ACHN (cell line): ENCODE measurements at places on chromosomes 6 and 20.

DNA sequence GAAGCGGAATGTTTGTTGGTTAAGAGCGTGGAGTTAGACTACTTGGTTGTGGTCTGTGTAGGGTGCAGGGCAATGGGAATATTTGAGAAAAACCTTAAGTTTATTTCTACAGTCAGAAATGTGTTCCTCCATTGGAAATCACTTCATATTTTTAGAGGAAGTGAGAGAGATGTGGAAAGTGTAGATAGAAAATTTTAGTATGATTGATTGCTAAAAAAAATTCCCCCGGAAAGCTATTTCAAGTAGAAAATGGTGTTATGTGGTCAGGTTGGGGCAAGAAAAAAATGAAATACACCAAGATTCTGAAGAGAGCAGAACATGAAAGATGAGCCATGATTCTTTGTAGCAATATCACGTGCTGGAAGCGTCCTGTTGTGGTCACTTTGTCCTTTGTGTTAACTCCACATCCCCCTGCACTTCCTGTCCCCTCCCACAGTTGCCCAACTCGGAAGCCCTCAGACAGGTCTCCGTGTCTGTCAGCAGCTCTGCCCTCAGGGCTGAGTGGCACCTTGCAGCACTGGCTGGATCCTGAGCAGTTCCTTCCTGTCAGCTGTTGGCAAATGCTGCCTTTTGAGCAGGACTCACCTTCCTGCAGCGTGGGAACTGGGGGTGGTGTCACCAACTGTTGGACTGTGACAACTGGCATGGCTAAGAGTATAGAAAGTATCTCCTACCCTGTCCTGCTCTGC, 137.5 kb upstream of the SLC24A3 start:
- no peak for DNase-seq

DNA sequence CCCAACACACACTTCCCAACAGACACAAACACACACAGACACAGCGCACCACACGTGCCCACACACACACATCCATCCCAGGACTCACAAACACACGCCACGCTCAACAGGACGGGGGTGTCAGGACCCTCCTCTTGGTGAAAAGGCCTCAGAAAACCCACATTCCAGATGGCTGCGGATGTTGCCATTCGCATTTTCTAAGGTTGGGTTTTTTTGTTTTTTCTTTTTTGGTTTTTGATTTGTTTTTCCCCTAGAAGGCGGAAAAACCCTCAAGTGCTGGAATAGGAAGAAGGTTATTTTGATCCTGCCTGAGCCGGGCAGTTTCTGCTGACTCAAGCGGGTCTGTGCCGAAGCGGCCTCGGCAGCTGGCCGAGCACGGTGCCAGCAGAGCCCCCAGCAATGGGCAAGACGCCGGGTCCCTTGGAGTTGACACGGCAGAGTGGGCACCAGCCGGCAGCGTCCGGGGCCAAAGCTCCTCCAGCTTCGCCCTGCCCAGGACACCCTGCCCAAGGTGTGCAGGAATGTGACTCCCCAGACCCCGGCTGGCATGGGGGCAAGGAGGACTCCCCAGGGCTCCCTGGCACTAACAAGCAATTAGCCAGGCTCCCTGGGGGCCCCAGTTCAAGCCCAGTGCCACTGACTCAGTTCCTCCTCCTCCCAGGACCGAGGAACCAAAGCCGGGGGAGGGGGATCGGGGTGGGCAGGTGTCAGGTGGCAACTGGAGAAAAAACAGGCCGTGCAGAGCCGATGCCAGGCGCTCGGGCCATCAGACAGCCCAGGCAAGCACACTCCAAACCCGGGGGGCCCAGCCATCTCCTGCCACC, 40.9 kb upstream of the ZBP1 start:
- DNase-seq, result no peak

- DNase-seq, result peak; percentile 68
Measured at GRCh38 chr20:36105711-36106226, 48.8 kb upstream of the EPB41L1 start.

- peak; percentile 77 for DNase-seq
Measured at GRCh38 chr6:32113386-32114352, 4.5 kb upstream of the TNXB start.

DNA sequence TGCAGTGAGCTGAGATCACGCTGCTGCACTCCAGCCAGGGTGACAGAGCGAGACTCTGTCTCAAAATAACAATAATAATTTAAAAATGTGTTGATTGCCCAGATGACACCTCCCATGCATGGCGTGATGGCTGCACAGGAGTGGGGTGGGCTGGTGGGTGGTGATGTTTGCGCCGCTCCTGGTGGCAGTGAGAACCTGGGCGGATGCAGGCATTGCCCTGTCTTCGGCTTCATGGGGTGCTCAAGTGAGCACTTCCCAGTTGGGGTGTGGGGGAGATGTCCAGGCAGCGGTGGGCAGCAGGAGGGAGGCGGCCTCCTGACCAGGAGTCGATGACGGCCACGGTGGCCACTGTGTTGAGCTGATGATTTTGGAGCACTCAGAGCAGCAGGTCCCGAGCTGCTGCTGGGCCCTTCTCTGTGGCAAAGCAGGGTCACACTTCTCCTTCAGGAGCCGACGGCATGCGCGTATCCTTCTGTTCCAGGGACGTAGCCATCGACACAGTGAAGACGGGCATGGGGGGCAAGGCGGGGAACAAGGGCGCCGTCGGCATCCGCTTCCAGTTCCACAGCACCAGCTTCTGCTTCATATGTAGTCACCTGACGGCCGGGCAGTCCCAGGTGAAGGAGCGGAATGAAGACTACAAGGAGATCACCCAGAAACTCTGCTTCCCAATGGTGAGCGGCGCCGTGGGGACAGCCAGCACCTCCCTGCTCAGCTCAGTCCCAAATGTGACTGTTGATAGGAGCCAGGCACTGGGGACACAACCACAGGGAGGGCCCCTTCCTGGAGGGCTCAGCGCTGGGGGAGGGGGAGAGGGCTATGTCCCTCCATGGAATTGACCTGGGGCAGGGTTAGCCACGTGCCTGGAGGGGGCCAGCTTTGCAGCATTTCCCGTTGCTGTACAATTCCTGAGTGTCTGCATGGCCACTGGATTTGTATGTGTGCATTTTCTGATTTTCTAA, 89.7 kb downstream of the SYNJ2 start:
- DNase-seq, result no peak

DNA sequence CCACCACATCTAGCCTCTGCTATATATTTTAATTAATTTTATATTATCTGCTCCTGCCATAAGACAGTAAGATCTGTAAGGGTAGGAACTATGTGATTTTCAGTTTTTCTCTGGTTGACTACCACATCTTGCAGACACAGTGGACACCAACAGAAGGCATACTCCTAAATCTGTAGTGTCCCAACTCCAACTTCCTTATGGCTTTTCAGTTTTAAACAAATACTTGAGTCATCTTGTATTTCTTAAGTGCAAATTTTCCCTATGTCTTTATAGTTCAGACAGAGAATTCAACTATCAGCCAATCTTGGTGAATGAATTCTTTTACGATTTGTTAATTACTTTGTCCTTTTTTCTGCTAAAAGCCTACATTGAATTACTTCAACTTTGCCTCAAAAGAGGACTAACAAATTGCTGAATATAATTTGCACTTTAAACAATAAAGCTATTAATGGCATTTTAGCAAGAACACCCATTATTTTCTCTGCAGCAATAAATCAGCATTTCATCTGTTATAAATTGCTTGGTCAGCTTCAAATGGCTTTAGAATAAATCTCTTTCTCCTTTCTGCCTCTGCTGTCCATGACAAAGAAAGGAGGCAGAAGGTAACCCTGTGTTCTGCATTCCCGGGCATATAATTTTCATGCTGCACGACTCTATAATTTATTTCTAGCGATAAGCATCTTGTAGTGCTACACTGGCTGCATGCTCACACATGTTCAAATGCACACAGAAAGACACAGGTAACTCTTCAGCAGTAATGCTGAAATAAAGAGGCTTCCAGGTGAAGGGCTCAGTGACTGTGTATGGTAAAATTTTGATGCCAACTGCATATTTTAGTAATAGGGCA, 144.8 kb downstream of the BACH2 start:
- DNase-seq, result no peak

DNA sequence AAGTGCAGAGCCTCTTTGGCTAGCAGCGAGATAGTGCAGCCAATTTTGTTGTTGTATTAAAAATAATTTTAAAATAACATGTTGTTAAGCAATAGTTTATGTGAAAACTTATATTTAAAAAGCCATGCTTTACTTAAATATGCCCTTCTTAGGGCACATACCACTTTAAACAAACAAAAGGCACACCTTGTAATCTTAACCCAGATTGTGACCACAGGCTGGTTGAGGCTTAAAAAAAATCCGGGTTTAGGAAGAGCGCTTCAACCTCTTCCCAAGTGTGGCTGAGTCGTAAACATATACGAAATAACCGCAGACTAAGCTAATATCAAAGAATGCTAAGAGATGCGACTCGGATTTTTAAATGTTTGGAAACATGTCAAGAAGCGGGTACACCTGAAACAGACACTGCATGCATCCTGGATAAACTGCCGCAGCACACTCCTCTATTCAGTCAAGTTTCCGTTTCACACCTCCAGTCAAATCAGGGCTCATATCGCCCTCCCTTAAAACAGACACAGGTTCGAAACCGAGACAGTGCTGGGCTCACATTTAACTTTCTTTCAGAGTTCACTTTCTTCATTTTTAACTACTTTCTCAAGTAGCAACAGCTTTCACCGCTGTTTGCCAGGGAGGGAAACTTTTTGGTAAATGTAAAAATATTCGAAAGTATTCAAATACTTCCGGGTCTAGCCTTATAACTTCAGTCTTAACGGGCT, 1.5 kb downstream of the DEK start:
- DNase-seq, result peak; percentile 19

- no peak for DNase-seq
Measured at GRCh38 chr6:111899531-111899930, 26.3 kb upstream of the FYN start.

- no peak for DNase-seq
Measured at GRCh38 chr6:31767096-31767645, 4.7 kb downstream of the SAPCD1 start.

- DNase-seq, result no peak
Measured at GRCh38 chr6:4129446-4129845, 5.9 kb downstream of the ECI2 start.

GRCh38 chr6:108598305-108598863, 37.7 kb downstream of the FOXO3 start:
- no peak for DNase-seq

- no peak for DNase-seq
Measured at GRCh38 chr6:33052627-33053026, 20.8 kb downstream of the HLA-DPA1 start.

DNA sequence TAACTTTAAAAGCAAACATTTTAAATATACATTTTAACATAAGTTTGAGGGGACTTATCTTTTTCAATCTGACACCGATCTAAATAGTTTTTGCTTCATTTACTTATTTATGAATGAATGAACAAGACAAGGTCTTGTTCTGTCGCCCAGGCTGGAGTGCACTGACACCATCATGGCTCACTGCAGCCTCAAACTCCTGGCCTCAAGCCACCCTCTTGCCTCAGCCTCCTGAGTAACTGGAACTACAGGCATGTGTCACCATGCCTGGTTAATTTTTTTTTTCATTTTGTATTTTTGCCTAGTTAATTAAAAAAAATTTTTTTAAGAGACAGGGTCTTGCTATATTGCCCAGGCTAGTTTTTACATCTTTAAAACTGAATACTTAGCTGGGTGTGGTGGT, 25.4 kb downstream of the FBXO9 start:
- no peak for DNase-seq

- DNase-seq, result no peak
Measured at GRCh38 chr6:56961151-56961550, 6.2 kb downstream of the BEND6 start.

DNA sequence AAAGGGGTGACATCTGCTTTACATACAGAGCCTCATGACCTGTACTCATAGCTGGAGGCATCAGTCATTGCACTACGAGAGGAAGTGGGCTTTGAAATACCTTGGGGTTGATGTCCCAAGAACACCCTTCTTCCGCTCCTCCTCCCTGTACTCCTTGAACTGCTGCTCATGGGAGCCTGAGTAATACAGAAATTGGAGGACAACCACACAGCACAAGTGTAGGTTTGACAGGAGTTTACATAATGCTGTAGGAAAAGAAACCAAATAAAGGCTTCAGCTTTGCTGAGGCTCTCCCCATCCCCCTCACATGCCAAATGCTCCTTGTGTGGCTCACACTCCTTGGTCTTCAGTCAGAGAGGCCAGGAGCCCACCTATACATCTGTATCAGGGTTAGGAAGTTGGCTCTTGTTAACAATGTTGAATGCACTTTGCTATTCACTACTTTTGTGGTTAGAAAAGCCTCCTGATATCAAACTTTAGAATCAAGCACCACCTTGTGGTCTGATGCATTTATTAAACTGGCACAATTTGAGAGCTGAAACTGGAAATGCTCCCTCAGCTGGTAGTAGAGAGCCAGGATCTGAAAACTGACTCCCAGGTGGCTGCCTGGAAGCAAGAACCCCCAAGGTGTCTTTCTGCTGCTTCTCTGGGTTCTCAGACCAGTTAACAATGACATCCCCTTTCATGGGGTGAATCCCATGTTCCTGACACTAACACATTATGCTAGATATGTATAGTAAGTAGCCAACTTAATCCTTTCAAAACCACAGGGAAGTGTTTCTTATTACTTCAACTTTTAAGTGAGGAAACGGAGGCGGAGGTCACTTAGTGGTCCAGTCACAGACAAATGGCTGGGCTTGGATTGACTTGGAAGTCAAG, 56.2 kb upstream of the EDN1 start:
- DNase-seq, result peak; percentile 81

DNA sequence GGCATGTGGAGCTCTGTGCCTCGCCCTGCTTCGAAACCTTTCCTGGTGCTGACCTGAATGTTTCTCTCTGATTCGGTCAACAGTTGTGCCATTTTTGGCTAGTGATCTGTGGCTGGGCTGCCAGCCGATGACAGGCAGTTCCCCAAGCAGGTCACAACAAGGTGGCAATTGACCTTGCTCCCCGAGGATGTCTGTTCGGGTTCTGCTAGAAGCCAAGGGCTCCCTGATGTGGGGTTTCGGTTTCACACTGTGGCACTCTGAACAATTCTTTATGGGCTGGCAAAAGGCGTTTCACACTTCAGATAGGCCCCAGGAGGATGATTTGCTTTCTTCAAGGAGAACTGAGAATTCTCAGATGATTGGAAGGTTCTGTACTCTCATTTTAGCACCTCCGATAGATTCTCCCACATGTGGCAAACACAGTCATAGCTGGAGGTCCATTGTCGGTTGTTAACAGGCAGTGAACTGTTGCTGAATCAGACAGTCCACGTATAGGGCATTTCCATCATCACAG, 135.6 kb downstream of the SLC24A3 start:
- DNase-seq, result no peak

DNA sequence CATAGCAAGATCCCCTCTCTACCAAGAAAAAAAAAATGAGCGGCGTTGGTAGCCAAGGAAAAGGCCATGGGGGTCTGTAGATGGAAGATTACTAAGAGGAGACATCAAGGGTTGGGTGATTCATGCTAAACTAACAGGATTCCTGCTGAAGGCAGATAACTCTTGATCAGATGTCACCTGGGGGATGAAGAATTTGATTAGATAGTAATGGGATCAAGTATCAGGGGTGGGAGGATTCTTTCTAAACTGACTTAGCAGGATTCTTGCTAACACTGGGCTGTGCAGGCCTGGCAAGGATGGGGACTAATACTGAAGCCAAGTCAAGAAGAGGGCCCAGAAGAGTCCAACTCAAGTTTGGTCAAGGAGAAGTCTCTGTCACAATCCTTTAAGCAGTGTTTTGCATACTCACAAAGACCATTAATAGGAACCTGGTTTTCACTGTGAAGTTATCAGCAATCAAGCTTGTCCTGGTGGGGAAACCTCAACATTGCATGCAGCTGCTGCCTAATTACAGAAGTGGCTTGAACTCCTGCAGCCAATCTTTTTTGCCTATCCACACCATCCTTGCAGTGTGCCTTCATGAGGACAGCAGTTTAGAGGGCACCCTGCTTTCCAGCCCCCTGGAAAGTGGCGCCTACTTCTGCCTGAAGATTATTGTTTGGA, 61.3 kb downstream of the ANKRD6 start:
- DNase-seq, result no peak

GRCh38 chr20:22525821-22526220, 58.6 kb downstream of the FOXA2 start:
- no peak for DNase-seq
